ENCODE measurements at places on chromosomes 5 and 9. TPM values are rescaled to one million over a fixed set of nuclear protein-coding genes. Genes with fewer than 3 reads are reported as not detected.

DNA sequence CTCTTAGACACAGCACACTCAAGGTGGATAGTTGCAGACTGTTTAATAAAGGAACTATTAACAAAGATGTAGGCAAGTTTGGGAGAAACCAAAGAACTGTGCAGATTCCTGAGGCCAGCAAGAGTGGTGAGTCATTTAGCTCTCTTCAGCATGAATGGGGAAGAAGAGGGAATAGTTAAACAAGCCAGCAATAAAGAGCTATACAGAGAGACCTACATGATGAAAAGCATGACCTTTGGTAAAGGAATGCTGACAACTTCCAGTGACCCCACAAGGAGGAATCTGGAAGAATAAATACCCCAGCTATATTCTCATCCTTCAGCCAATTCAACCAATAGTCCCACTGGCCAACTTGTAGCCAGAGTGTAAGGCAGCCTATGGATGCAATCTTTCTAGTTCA, 706.0 kb upstream of the GRAMD2B start:
- no peak for DNase-seq

The TMEM174 gene
- total RNA-seq, result not detected

DNA sequence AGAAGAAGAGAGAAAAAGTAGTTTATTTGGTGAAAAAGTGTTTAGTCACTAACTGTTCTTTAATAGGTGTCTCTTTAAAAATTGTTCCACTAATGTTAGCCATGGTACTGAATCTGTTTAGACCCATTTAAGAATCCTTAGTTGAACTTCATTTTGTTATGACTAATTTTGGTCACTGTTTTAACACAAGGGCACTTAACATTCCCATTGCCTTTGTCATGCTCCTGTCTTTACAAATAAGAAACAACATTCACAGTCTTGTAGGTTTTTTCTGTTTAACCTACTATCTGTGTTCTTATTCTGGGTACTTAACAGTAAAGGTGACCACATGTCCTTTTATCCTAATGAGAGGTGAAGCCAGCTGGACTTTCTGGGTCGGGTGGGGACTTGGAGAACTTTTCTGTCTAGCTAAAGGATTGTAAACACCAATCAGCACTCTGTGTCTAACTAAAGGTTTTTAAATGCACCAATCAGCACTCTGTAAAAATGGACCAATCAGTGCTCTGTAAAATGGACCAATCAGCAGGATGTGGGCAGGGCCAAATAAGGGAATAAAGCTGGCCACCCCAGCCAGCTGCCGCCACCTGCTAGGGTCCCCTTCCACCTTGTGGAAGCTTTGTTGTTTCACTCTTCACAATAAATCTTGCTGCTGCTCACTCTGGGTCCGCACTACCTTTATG, 116.7 kb downstream of the WDR70 start:
- no peak for DNase-seq

- DNase-seq, result no peak
Observed at GRCh38 chr5:110262749-110263148, 463.7 kb downstream of the TMEM232 start.

- DNase-seq, result no peak
Observed at GRCh38 chr9:110156902-110157301, 51.1 kb downstream of the C9orf152 start.

The GPR151 gene
- not detected for total RNA-seq

- no peak for DNase-seq
Observed at GRCh38 chr9:129828051-129828450, 4.1 kb upstream of the TOR1A start.

DNA sequence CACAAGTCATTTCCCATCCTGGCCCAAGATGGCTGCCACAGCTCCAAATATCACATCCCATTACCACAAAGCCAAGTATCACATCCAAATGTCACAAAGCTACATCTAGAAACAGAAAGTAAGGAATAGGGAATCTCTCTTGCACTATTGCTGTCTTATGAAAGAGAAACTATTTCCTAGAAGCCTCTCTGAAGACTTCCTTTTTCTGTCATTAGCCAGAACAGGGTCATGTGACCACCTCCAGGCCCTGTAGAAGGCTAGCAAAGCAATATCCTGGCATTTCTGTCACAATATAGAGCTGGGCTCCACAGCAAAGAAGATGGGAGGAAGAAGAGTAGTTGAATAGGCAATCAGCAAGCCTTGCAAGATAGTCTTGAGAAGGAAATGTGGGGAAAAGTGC, 99.2 kb downstream of the SH3TC2 start:
- no peak for DNase-seq

The GRIN1 gene
- total RNA-seq, result 0.10 TPM

- DNase-seq, result no peak
Observed at GRCh38 chr5:117118499-117118898, 543.9 kb upstream of the SEMA6A start.

DNA sequence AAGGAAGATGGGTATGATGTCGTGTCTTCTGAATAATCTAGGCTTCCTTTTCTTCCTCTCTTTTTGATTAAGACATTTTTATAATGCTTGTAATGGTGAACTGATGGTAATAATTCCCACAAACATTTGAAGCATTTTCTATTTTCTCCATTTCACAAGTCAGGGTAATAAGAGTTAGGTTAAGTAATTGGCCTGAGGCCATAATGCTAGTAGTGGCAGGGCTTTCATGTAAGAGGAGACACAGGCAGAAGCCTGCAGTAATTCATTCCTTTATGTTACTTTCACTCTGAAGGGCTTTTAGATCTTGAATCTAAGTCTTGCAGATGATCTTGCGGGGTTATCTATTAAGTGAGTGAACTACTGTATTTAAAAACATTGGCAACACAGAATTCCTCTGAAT, 374.9 kb downstream of the MAT2B start:
- DNase-seq, result no peak

DNA sequence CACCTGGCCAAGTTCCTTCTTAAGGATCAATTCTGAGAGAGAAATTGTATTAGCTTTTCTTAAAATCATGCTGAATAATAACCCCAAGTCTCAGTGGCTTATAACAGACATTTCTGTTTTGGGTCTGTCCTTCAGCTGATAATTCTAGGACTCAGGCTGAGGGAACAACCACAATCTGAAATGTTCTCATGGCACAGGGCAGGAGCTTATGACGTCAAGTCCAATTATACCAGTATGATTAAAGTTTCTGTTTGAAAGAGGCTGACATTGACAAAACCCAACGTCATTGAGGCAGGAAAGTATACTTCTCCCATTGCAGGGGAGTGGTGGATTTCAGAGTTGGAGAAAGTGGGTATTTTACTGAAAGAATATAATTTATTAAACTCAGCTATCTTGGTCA, 21.8 kb downstream of the CENPH start:
- no peak for DNase-seq

DNA sequence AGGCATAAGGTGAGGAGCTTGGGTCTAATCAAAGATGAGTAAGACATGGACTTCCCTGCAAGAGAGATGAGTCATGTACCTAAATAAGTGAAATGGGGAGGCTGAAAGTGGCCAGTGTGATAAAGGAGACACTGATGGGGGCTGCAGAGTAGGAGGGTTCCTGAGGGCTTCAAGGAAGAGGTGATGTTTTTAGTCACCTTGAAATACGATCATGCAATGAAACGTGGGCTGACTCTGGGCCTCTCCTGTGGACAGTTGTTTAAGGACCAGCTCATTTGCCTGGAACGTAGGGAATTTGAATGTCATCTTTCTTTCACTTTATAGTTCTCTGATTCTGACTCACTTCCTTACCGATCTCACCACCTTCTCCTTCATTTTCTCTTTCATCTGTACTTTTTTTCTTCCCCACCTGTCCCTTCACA, 49.6 kb upstream of the CPLX2 start:
- peak; percentile 42 for DNase-seq

The OR2V2 gene
- not detected for total RNA-seq

DNA sequence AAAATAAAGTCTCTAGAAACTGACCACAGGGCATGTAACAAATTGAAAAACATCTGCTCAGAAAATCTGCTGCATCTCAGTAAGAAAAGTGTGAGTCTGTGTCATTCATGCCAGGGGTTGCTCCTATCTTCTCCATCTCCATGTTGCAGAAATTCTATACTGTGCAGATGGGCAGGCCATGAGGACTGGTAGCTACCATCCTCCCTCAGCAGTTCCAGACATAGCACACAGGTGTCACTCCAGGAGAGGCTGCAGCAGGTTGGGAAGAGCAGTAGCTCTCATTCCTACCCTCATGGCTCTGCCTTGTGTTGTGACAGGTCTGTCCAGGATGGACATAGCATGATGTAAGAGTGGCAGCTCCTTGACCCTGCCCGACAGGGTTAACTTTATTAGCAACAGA, 173.4 kb downstream of the NDUFS4 start:
- no peak for DNase-seq

GRCh38 chr9:113584428-113585084, 121.0 kb downstream of the RGS3 start:
- DNase-seq, result no peak

DNA sequence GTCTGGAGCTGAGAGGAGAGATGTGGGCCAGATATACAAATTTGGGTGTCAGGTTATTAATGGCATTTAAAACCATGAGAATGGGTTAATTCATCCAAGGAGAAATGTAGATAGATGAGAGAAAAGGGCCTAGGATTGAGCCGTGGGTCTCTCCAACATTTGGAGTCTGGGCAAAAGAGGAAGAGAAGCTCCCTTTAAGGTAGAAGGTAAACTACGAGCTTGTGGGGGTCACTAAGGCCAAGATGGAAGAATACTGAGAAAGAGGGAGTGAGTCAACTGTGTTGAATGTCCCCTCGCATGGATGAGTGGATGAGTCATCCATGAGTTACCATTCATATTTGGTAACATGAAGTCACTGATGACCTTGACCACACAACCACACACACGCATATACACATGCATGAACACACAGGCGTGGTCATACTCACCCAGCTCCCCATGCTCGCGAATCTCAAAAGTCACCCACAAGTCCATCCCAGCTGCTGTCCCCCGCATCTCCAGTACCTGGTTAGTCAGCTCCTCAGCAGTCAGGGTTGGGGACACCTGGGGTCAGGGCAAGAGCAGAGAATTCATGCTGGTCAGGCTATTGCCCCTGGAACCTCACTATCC, 6.8 kb upstream of the FCHSD1 start:
- no peak for DNase-seq

- DNase-seq, result no peak
Observed at GRCh38 chr9:129481810-129482511, 138.9 kb downstream of the C9orf50 start.

All from activated naive CD4-positive, alpha-beta T cell treated with anti-CD3 and anti-CD28 coated beads, Interleukin-2, amount 50 U/mL, for 72 hours (primary cell).